ENCODE measurements at places on chromosomes 6 and 20.

DNA sequence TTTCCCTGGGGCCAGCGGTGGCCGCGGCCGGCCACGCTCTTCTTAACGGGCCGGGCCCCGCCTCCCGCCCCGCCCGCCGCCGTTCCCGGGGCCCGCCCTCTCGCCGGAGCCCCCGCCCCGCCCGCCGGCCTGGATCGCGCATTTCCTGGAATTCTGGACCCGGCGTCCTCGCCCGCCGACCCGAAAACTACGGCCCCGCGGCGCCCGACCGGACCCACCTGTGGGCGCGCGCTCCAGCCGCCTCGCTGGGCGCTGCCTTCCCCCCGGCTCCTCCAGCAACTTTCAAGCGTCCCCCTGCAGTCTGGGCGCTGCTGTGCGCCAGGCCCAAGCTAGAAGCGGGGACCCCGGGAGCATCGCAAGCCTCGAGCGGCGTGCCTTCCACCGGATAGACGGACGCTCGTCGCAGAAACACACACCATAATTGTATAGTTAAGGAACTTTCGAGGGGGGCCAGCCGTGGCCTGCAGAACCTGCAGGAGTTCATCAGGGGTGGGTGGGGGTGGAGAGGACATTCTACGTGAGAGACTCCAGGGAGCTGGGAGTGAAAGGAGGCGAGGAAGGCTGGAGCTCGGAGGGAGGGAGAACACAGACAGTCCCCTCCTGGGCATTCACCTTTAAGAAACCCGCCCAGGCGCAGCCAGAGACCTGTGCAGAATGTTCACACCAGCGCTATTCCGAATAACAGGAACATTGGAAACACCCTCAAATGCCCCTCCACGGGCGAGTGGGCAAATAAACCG lies at the start of gene ADA:
Gene ADA, minus strand, starts transcription at position 16 of the 740 bp plus-strand sequence. CDS start 92 bp downstream, outside the sequence.
- no peak for DNase-seq

DNA sequence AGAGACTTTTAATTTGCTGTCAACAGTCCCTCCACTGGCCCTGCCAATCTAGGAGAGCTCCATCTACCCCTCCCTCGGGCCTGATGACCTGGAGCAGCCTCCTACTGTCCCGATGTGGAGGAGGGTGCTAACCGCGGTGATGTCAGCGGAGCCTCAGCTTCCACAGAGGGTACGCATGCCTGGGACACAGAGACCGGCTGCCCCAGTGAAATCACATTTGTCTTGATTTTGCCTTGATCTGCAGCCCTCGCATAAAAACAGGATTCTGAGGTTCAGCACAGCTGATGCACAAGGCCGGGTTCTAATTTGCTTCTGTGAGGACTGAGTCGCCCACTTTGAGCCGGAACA lies 77.6 kb downstream of the STK35 start:
- no peak for DNase-seq

DNA sequence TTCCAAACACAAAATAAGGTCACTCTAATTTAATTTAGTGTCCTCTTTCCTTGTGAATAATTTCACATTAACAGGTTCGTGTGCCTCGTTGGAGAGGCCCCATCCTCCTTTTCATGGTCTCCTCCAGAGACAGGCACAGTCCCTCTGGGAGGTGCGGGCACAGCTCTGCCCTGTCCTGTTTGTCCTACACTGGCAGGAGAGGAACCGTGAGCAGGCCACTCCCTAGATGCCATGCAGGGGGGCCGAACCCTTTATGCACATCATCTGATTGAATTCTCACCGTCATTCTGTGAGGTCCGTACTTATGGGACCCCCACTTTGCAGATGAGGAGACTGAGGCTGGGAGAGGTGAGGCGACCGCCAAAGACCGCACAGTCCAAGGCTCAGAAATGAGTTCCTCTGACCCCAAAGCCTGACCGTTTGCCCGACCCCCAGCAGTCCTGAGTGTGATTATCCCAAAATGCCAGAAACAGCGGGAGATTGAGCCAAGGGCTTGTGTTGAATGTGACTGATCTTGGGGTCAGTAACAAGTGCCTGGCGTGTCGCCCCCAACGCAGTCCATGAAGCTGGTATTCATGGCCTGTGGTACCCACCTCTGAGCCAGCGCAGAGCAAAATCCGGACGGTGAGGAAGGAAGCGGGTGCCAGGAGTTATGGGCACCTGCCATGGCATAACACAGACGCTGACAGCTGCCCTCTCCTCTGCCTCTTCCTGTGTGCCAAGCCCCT lies 43.5 kb downstream of the PMEPA1 start:
- DNase-seq: no peak

DNA sequence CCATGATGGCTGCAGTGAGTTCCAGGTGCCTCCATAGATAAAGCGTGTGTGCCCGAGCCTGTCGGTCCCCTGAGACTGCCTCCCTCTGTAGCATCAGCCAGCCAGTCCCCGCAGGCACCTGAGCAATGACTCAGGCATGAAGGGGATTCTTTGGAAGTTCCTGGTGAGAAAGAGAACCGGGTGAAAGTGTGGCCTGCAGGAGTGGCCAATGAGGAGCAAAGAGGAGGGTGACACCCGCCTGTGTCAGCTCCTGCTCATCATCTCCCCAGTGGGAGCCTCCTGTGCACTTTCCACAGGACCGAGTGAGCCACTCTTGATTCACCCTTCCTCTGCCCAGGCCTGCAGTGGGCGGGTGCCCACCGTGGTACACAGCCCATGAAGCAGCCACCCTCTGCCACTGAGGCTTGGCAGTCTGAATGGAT lies 71.2 kb upstream of the PTPN1 start:
- DNase-seq: no peak

DNA sequence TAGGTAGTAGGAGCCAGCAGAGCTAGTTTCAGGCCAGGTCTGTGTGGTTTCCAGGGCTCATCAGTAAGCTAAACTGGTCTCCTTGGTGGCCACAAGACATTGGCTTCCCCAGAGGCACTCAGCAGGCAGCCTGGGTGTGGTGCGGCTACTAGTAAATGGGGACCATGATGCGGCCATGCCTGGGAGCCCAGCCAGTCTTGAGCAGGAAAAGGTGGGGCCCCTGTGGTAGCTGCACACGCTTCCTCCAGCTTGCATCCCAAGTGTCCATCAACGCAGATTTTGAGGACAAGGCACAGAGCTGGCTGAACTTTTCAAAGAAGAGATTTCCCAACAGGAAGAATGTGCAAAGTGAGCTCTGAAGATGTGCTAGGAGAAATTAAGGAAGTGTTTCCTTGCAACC lies 107.4 kb upstream of the NAA20 start:
- no peak for DNase-seq

GRCh38 chr20:18056174-18057100 lies 1.3 kb downstream of the OVOL2 start:
- no peak for DNase-seq
